Right lung (tissue), 10 donors: ENCODE measurements at places on chromosomes 3 and 15. TPM values are rescaled to one million over a fixed set of nuclear protein-coding genes. Genes with fewer than 3 reads are reported as not detected.

The IL5RA gene
- polyA plus RNA-seq, result 2.9 TPM

The TGFBR2 gene
- polyA plus RNA-seq, result 119 TPM

The FOXB1 gene
- polyA plus RNA-seq, result not detected

The SYNPR gene
- polyA plus RNA-seq, result 0.10 TPM

The TNFSF10 gene
- 39.0 TPM for polyA plus RNA-seq

The NR1D2 gene
- 50.2 TPM for polyA plus RNA-seq

The EFL1 gene
- 15.1 TPM for polyA plus RNA-seq

DNA sequence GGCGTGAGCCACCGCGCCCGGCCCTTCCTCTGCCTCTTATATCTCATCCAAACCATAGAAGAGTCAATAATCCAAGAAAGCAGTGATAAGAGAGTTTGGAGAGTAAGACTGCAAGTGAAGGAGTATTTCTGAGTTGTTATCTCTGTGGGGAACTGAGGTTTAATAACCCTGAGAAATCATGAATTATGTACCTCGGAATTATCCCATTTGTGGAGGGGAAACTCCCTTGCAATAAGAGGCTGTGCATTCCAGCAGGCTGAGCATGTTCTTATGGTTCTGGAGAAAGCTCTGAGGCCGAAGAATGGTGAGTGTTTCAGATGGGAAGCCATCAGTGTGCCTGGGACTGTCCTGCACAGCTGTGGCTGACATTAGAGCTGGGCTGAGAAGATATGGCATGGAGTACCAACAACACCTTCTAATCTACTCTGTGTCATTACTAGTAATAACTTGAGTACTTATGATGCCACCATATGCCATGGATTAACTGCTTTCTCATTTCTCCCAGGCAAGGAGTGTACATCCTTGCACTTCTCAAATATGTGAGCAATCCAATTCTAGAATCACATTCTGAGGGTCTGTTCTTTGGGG lies 31.4 kb upstream of the NOX5 start:
- no peak for DNase-seq

DNA sequence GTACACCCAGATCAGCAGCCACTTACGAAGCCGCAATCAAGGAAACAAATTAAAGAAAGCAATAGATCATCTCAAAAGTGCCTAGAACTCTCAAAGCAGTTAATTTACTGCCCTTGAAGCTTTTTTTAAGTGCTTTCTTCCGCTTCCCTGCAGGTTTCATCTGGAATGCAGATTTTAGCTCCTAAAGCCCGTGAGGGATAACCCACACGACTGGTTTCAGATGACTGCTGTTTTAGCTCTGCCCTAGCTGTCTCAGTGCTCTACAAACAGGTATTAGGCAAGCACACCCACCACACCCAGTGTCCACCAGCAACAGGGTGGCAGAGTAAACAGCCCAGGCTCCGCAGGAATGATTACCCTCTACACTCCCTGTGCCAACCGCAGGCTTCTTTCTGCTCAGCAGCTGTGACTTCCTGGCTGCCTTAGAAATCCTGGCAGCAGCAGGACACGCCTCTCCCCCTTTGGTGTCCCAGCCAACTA lies 126.0 kb downstream of the FMN1 start:
- DNase-seq, result peak; percentile 45

DNA sequence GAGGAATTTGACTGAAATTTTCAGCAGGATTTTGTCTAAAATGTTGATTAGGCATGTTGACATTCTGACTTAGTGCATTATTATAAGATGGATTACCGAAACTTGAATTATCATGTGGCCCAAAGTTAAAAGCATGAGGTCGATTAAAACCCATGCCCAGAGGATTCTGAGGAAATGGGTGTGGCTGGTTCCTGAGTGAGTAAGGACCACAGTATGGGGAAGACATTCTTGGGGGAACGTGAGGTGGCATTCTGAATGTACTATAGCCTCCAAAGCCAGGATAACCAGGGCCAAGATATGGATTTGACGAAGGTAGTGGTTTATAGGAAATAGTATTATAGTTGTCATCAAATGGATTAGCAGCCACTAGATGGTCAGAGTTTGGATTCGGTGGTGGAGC lies 38.7 kb upstream of the DNAAF4 start:
- no peak for DNase-seq

- no peak for DNase-seq
Measured at GRCh38 chr3:50516440-50516871, 13.0 kb upstream of the CACNA2D2 start.

DNA sequence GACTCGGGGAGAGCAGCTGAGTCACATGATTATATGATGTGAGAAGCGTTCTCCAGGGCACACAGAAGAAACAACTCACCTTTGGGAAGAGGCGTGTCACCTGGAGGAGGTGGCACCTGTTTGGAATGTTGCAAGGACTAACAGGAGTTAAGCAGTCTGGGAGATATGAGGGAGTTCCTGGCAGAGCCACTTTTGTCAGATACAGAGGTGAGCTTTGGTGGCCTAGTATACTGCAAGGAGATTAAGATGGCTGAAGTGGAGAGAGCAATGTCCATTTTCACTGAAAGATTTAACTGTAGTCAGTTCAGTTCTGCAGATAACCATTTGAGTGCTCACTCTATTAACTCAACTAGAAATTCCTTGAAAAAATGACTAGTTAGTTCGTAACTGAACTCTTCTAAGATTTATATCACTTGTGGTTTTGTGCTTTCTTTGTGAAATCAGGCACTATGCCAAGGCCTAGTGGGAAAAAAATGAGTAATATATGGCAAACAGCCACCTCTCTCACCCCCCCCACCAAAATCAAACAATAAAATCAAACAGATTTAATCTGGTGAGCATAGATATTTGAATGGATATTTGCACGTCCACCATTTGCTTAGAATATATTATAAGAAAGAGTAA lies 61.3 kb downstream of the CRYBG3 start:
- DNase-seq, result no peak

GRCh38 chr3:107432013-107432515 lies 54.8 kb downstream of the CCDC54 start:
- DNase-seq, result no peak

- DNase-seq, result no peak
Measured at GRCh38 chr3:149472030-149472797, 2.3 kb upstream of the TM4SF4 start.

- DNase-seq, result no peak
Measured at GRCh38 chr3:196227629-196228493, 11.5 kb downstream of the SLC51A start.

DNA sequence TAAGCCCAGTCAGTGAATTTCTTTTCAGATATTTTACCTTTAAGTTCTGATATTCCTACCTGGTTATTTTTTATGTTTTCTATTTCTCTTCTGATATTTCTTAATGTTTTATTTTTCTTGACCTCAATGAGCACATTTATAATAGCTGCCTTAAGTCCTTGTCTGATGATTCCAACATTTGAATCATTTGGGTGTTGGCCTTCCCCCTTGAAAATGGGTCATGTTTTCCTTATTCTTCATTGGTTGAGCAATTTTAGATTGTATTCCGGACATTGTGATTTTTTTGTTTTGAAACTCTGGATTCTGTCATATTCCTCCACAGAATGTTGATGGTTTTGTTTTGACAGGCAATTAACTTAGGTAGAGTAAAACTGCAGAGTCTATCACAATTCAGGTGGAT lies 9.7 kb upstream of the ACKR4 start:
- no peak for DNase-seq

- peak; percentile 59 for DNase-seq
Measured at GRCh38 chr3:100709842-100710260, 557 bp downstream of the TFG start.

- no peak for DNase-seq
Measured at GRCh38 chr3:188505151-188505550, 351.2 kb downstream of the LPP start.
